ENCODE measurements at places on chromosomes 4 and X.

GRCh38 chr4:4637710-4638109, 95.9 kb upstream of the STX18 start:
- DNase-seq: no peak

- DNase-seq: no peak
Measured at GRCh38 chrX:150028692-150029091, 90.4 kb upstream of the EOLA2 start.

- no peak for DNase-seq
Measured at GRCh38 chr4:150781191-150781590, 199.2 kb downstream of the MAB21L2 start.

DNA sequence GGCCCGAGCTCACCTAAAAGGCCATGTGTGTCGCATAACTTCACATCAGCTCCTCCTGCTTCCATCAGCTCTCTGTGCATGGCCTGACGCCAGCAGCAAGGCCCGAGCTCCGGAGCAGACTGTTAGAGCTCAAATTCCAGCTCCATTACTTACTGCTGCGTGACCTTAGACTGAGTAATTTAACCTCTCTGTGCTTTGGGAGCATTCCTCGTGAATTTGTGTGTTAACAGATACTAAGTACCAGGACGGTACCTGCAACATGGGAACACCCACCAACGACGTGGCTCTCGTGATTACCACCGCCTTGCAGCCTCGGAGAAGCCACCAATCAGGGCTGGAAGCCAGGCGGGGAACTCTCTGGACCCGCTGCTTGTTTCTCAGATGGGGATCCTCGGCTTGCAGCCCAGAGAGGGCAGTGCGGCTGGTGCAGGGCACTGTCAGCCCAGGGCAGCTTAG, 12.9 kb downstream of the LETM1 start:
- peak; percentile 87 for DNase-seq

GRCh38 chr4:119244832-119245231, 32.3 kb downstream of the USP53 start:
- DNase-seq: no peak

GRCh38 chrX:150282953-150283352, 80.2 kb upstream of the MAMLD1 start:
- DNase-seq: no peak

- DNase-seq: no peak
Measured at GRCh38 chr4:52377563-52377962, 281.5 kb downstream of the USP46 start.

DNA sequence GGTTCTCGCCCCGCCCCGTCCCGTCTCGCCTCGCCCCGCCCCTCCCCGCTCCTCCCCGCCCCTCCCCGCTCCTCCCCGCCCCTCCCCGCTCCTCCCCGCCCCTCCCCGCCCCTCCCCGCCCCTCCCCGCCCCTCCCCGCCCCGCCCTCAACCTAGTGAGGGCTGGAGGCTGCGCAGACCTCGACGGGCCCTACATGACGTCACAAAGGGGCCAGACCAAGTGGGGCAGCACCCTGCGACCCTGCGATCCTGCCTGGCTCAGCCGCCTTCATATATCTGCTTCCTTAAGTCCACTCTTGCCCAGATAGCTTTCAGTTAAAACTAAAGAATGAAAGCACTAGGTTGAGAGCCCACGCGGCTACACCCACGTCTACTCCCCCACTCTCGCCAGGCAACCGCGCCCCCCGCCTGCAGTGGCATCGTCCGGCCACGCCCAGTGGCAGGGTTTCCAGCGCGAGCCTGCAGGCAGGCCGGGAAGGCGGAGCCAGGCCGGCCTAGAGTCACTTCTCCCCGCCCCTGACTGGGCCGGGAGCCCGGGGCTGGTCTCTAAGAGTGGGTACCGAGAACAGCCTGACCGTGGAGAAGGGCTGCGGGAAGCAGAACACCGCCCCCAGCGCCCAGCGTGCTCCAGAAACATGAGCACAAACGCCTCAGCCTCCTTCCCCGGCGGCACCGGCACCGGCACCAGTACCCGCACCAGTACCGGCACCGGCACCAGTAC, 1.5 kb upstream of the MAOA start:
- DNase-seq: peak; percentile 11
